ENCODE measurements at places on chromosomes 7 and 10. TPM values are rescaled to one million over a fixed set of nuclear protein-coding genes. Genes with fewer than 3 reads are reported as not detected.

The GRID2IP gene
- total RNA-seq: not detected

The BAG3 gene
- total RNA-seq: 17.1 TPM

The STEAP2 gene
- total RNA-seq: 22.1 TPM

The DEPP1 gene
- total RNA-seq: 460 TPM

The SPAM1 gene
- not detected for total RNA-seq

All from breast epithelium (tissue), 4 donors.